ENCODE measurements at places on chromosomes 2 and 18.

DNA sequence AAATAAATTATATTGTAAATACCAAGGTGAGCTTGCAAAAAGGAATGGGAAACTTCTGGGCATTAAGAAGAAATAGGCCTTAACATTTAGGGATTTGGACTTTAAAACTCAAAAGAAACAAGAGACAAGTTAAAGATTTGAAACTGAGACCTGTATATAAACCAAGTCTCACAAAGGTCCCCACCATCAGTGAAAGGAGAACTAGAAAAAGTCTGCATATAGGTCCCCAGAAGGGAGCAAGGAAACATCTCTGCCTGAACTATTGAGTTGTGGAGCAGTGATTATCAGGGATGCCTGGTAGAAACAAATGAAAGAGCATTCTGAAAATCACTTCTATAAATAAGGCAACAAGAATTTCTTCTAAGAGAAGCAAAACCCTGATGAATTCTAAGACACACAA is 30.5 kb upstream of the ITGAV start:
- DNase-seq = no peak

- DNase-seq = no peak
Measured at GRCh38 chr2:121284463-121285449, at the start of gene TFCP2L1. TSS of gene TFCP2L1 (minus strand) at chr2:121285202. CDS start at chr2:121285109, 93 bp downstream.

GRCh38 chr2:20649976-20650375 is 922 bp downstream of the HS1BP3 start:
- no peak for DNase-seq

DNA sequence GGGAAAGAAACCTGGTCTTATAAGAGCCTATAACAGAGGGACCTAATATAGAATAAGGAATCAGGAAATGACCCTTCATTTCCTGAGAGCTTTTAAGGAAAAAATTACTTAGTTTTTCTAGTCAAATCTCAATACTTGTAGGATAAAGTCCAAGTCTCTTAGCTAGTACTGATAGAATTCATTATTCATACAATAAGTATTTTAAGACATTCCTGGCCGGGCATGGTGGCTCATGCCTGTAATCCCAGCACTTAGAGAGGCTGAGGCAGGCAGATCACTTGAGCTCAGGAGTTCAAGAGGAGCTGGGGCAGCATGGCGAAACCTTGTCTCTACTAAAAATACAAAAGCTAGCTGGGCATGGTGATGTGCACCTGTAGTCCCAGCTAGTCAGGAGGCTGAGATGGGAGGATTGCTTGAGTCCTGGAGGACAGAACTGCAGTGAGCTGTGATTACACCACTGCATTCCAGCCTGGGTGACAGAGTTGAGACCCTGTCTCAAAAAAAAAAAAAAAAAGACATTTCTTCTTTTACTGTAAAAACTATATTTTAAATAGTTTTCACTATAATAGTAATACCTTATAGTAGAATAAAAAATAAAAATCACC is 3.2 kb downstream of the RAB3GAP1 start:
- no peak for DNase-seq
